ENCODE measurements at places on chromosomes 3 and 15.

DNA sequence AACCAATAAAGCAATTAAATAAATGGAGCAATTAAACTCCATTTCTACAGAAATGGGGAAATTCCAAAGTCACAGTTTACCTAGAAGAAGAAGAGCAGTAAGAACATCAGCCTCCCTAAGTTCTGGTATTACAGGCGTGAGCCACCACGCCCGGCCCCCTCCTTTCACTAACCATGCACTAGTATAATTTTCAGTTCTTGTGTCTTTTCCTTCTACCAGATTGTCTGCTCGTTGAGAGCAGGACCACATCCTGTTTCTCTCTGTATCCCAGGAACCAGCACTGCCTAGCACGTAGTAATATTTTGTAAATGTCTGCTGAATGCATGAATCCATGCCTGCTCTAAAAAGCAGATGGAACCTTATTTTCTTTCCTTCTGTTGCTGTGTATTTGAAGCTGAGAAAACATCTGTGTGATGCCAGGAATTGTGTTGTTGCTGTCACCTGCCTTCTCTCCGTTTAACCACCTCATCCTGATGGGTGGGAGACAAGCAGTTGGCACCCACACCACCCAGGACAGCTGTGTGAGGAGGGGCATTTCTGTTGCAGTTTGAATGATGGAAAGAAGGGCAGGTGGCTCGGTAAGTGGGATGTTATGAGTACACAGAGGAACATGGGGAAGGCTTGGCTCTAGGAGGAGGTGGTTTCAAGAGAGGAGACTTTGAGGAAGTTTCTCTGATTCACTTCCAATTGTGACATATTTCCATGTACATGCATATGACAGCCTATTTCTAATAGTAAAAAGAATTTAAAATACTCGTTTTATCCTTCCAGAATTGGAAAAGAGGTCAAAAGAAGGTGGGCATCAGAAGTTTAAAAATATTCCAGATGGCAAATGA is 30.1 kb downstream of the PXYLP1 start:
- no peak for DNase-seq

- DNase-seq = no peak
These were observed 583.6 kb downstream of the AGBL1 start for GRCh38 chr15:86663304-86663703.

DNA sequence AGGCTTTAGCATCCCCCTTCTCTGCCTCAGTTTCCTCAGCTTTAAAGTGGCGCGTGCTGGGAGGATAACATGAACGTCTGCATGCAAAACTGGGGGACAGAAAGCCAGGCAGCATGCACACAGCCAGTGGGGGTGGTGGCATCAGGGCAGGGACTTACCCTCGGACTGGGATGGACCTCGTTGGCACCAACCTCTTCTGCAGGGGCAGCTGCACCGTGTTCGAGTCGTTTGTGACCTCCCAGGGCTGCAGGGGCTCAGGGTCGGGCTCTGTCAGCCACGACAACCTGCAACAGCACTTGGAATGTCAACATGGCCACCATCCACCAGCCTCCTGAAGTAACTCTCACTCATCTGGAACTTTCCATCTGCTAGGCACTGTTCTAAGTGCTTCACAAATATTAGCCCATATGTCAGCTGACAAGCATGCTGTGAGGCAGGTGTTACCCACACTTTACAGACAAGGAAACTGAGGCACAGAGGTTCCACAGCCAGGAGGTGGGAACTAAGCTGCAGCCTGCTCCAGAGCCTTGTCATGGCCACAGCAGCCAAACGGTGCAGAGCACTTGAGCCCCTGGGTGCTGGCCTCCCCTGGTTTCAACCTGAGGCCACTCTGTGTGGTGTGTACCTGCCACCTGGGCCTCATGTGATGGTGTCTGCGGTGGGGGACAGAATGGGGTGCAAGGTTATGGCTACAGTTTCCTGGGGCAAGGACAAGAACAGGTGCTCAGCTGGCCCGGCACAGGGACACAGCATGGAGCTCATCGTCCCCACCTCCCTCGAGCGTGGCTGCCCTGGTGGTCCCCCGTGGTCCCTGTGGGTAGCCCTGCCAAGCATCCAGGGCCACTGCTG is 6.7 kb downstream of the C3orf22 start:
- no peak for DNase-seq

- peak; percentile 50 for DNase-seq
These were observed 1.4 kb downstream of the CSK start for GRCh38 chr15:74783072-74783807.

GRCh38 chr15:70099167-70099966 is 1.6 kb upstream of the TLE3 start:
- DNase-seq = peak; percentile 100
